ENCODE measurements at places on chromosomes 3 and 15.
A peak's percentile ranks its signal among the peaks of the same experiment; 100 is the strongest.

GRCh38 chr3:42061713-42062380 lies 29.3 kb upstream of the TRAK1 start:
- peak; percentile 97 for DNase-seq

DNA sequence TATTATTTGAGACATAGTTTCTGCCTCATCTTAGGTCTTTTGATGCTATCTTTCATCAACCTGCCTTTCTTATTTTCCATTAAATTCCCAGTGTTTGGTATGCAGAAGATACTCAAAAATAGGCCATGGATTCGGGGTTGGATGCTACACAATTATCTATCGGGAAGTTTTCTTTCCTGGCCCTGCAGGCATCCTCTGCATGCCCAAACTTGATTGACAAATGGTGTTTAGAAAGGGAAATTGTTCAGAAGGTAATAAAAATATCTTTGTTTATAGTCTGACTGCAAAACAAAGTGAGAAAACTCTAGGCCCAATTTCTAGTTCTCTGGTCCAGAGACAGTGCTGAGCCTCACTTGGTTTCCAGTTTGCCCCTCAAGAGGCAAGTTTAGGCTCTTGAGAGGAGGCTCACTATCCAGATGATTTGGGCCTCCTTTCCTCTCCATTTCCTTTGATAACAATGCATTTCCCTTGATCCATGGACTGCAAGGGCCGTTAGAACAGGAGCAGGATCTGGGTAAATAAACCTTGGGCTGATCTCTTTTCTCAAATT lies 157.1 kb upstream of the DPH6 start:
- DNase-seq: no peak

- peak; percentile 88 for DNase-seq
These were observed 91.3 kb downstream of the TMEM266 start for GRCh38 chr15:76150971-76151598.

- no peak for DNase-seq
These were observed 48.1 kb upstream of the GK5 start for GRCh38 chr3:142273501-142273900.

GRCh38 chr3:103991-104390 lies 92.6 kb upstream of the CHL1 start:
- DNase-seq: no peak

DNA sequence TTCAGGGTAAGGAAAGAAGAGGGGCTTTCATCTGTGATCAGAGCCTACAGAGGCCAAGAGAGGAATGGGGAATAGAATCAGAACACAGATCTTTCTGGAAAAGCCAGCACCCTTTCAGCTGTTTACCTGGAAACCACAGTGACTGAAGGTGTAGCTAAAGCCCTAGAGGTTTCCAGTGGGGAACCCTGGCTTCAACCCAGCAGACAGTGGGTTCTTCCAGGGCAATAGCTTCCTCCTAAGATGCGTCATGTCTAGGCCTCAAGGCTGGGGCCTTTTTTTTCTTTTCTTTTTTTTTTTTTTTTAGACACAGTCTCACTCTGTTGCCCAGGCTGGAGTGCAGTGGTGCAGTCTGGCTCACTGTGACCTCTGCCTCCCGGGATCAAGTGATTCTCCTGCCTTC lies 3.1 kb upstream of the CPNE9 start:
- DNase-seq: no peak
